T-helper 22 cell (primary cell): ENCODE measurements at places on chromosomes 12 and 14.

DNA sequence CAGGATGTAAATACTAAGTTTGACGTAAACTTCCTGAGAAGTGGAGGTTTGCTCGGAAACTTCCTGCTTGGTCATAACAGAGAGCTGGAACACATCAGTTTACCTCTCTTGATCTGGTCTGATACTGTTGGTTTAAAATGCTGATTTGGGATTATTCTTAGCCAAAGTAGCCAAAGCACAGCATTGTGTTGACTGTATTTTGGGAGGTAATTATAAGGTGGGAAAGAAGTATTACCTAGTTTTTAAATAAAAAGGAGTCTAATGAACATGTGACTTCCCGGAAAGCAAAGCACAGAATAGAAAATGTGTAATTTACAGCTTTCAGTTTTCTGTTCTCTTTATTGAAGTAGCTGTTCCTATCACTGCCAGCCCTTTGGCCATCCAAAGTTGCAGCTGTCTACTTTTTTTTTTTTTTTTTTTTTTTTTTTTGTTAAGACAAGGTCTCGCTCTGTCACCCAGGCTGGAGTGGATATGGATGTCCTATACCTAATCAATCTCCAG is 52.2 kb upstream of the SRP54 start:
- peak; percentile 3 for DNase-seq

GRCh38 chr14:28596391-28596790 is 170.2 kb upstream of the FOXG1 start:
- DNase-seq = no peak

DNA sequence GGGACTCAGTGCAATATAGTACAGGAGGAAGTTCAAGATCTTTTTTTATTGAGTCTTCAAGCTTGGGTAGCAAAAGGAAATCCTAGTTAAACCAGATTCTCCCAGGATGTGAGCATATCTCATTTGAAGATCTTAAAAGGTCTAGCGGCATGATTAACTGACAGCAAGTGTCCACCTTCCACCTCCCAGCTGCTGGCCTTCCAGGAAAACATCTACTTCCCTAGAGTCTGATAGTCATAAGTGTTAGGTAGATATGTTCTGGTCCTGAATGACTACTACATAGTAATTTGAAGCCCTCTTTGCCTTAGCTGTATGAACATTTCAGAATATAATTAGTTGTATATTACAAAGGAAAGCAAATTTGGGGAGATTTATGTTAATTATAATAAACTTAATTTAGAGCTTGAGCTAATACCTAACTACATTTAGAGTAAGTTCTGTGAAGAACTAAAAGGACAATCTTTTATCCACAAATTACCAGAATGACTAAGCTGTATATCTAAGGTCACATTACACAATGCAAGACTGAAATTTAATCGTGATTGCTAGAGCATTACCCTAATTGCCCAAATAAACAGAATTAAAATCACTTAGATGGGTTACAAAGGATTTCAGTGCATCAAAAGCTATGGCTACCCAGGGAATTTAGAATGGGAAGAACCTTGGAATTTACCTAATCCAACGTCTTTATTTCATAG is 9.9 kb downstream of the LGR5 start:
- no peak for DNase-seq

DNA sequence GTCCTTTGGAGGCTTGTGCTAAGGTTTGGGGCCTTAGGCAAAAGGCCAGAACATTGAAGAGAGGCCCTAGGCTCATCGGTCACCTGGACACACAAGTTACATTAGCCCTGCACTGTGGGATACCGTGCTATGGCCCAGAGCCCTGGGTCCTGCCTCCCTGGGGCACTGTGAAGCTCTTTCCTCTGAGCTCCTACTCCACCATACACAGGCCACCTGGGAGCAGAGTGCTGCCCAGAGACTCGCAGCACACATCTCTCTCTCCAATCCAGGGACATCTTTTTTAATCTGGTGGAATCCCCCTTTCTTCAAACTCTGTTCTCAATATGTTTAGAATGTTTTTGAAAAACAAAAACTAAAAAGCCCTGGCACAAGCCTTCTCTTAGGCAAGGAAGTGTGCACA is 314.2 kb upstream of the RGS6 start:
- DNase-seq = no peak

GRCh38 chr14:35992816-35993683 is 166.9 kb downstream of the BRMS1L start:
- DNase-seq = no peak

GRCh38 chr12:3550839-3551238 is 59.8 kb downstream of the PRMT8 start:
- DNase-seq = no peak

GRCh38 chr12:116087962-116088361 is 189.5 kb downstream of the MED13L start:
- no peak for DNase-seq

GRCh38 chr14:90248594-90248993 is 7.8 kb upstream of the PSMC1 start:
- DNase-seq = no peak

GRCh38 chr12:75634244-75635222 is 123.1 kb upstream of the KRR1 start:
- DNase-seq = no peak

- no peak for DNase-seq
These were observed 234.0 kb downstream of the ETNK1 start for GRCh38 chr12:22858849-22859570.

- no peak for DNase-seq
These were observed 30.8 kb upstream of the SNX6 start for GRCh38 chr14:34660796-34661195.

- DNase-seq = peak; percentile 36
These were observed 3.2 kb upstream of the DYNC1H1 start for GRCh38 chr14:101961011-101961721.

- no peak for DNase-seq
These were observed 68.6 kb downstream of the CHGA start for GRCh38 chr14:92991536-92991935.

DNA sequence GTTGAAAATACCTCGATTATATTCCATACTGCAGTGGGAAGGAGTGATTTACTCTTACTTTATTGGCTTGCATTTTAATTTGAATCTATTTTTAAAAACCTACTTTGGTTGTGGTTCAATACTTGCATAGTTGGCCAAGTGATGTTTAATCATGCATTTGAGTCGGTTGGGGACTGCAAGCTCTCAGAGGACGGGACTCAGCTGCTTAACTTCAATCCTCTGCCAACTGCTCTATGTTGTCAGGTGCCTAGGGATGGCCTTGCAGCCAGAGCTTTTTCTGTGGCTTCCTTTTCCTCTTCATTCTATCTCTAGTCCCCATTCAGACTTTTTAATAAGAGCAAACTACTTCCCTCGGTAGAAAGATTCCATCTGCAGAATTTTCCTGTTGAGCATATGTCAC is 53.4 kb upstream of the KRR1 start:
- no peak for DNase-seq

DNA sequence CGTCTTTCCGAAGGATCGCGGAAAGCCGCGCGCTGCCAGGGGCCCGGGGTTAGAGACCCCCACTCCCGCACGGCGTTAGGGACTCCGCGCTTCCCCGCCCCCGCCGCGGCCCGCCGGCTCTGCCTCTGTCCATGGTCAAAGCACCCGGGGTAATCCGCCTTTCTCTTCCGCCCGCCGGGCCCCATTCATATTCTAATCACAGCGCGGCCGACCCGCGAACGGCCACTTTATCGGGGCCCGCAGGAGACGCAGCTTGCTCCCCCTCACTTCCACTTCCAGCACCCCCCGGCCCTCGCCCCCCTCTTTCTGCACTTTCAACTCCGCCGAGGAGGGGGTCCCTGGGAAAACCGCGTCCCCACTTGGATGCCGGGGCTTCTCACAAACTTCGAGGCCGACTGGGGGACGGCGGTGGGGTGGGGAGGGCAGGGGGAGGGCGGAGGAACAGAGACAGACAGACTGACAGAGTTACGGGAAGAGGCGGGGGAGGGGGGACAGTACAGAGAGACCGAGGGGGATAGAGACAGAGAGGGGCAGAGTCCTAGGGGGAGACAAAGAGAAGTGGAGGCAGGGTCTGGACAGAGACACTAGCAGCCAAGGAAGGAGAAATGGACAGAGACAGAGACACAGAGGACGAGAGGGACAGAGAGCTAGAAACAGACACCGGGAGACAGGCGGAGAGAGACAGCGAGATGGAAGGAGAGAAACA is 1.1 kb upstream of the RFX4 start:
- DNase-seq = no peak

GRCh38 chr14:61277784-61278183 is 3.4 kb downstream of the TMEM30B start:
- no peak for DNase-seq

GRCh38 chr14:21105095-21105494 is 4.2 kb downstream of the TMEM253 start:
- DNase-seq = no peak

GRCh38 chr14:67418401-67419191 is 6.6 kb upstream of the PLEK2 start:
- no peak for DNase-seq

GRCh38 chr12:124686370-124687173 is 119.2 kb upstream of the NCOR2 start:
- no peak for DNase-seq

DNA sequence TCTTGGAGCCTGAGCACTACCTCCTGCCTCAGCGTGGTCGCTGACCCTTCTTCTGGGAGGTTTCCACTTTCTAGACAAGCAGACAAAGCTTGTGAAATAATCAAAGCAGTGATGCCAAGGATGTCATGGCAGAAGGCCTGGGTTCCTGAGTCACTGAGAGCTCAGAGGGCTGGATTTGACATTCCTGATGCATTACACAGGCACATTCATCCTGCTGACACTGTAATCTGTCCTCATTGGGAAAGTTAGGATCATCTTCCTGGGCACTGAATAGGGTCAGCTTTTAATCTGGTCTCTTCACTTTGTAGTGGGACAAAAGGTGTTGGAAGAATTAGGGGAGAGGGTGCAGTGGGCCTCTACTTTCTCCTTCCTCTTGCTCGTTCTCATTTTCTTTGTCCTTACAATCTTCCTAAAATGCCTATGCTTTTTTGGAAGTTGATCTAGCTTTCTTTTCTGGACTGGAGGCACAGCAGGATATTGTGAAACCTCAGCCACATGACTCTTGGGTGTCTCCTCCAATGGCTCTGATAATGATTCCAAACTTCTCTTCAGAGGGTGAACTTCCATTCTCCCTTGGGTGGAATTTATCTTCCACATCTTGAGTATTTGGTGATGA is 29.6 kb downstream of the EEA1 start:
- DNase-seq = no peak

- no peak for DNase-seq
These were observed 19.6 kb downstream of the SLC25A29 start for GRCh38 chr14:100286484-100287191.

GRCh38 chr12:66693901-66694513 is 15.1 kb upstream of the GRIP1 start:
- DNase-seq = no peak

GRCh38 chr14:92143309-92143708 is 21.5 kb downstream of the CPSF2 start:
- no peak for DNase-seq

- peak; percentile 86 for DNase-seq
These were observed 23.1 kb downstream of the BICDL1 start for GRCh38 chr12:120012067-120012621.

GRCh38 chr12:6492838-6493496 is at the start of gene MRPL51:
TSS of gene MRPL51 (minus strand) at chr12:6493262. CDS start at chr12:6493136, 126 bp downstream.
- DNase-seq = peak; percentile 93

DNA sequence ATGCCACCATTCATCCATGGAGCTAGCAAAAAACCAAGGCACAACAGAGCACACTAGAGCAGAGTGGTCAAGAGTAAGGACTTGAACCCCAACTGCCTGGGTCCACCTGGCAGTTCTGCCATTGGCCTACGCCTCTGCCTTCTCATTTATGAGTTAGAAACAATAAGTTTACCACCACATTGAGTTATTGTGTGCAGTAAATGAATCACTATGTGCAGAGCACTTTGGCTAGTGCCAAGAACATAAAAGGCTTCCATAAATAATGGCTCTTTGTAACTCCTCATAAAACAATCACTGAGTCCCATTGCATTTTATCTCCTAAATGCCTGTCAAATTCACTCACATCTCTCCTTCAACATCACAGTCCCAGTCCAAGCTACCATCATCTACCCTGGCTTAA is 86.3 kb downstream of the OTX2 start:
- DNase-seq = no peak

- no peak for DNase-seq
These were observed 111.4 kb downstream of the SLC35F4 start for GRCh38 chr14:57754527-57754926.

DNA sequence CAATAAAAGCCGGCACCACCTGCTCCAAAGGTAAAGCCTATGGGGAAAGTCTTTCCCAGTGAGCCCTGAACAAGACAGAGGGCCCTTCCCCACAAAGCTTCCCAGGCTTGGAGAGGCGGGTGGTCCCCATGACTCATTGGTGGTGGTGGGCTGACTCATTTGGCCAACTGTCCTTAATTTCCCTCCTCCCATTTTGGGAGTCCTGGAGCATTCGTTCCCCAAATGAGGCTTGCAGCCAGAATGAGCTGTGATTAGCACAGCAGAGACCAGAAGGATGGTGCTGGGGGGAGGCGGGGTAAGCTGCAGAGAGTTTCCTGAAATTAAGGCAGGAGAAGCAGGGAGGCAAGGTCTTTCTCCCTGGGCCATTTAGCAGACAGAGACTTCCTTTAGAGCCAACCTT is 241.7 kb downstream of the DPF3 start:
- DNase-seq = no peak

DNA sequence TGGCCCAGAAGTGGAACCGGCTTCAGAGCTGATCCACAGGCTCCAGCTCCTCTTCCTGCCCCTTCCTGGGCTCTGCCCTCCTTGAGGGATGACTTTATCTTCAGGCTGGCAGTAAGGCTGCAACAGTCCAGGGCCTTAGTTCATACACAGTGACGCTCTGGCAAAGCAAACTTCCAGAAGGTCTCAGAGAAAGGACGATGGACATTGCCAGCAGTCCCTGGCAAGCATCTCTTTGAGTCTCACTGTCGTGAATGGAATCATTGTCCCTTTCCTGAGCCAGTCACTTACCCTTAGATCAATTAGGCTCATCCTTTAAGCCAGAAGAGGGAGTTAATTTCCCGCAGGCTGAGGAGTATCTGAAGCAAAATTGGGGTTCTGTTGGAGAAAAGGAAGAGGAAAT is 8.6 kb downstream of the AK7 start:
- no peak for DNase-seq

DNA sequence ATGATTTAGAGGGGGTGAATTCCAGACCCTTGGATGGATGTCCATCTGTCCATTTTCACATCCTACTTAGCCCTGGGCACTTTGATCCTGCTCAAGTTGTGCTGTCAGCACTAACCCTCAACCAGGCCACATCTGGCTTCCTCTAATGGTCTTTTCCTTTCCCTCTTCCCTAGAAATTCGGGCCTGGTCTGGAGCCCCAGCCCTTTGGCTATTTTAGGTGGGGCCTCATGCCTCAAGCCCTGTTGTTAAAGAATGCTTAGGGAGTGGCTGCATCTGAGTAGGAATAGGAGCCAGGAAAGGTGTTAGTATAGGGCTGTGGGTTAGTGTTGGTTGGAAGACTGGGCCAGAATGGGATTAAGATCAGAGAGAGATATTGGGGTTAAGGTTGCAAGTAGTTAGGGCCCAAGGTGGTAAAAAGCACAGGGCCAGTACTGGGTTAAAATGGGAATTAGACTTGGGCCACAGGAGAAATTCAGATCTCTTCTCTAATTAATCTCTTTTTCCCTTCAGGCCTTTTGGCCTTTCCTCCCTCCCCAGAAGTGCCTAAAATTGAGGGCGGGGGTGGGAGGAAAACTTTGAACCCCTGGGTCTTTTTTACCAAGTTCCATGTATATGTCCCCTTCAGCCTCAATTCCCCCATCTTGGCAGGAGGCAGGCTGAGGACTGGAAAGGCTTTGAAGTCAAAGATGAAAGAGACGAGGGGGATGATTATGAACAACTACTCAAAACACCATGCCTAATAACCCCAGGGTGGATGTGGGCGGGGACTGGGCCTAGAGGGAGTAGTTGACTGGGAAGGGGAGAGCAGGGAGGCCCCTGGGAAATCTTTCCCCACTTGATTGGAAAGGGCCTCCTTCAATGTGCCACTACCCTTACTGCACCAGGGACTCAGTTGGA is 4.0 kb upstream of the ZNF385A start:
- no peak for DNase-seq
